ENCODE measurements at places on chromosomes 12 and 14.

DNA sequence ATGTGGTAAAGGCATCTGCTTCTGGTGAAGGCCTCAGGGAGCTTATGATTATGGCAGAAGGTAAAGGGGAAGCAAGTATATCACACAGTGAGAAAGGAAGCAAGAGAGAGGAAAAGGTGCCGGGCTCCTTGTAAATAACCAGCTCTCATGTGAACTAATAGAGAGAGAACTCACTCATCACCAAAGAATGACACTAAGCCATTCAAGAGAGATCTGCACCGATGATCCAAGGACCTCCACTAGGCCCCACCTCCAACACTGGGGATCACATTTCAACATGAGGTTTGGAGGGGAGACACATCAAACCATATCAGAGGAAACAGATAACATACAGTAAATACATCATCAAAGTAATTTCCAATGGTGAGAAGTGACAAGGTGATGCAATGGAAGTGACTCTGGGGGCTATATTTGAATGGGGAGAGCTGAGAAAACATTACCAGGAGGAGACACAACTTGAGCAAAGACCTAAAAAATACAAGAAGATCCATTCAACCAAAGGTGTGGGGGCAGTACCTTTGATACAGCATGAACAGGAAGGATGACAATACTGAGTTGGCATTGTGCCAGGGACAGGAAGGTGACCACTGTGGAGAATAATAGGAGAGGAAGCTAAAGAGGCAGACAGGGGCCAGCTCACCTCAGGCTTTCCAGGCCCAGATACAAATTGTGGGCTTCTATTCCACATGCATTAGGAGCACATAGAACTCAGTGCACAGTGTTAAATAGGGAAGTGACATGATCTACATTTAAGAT, 134.4 kb upstream of the GRIP1 start:
- DNase-seq = no peak

GRCh38 chr14:51630987-51631386, 20.7 kb upstream of the FRMD6 start:
- no peak for DNase-seq

- no peak for DNase-seq
These were observed 6.1 kb upstream of the TRAF3 start for GRCh38 chr14:102771144-102771543.

DNA sequence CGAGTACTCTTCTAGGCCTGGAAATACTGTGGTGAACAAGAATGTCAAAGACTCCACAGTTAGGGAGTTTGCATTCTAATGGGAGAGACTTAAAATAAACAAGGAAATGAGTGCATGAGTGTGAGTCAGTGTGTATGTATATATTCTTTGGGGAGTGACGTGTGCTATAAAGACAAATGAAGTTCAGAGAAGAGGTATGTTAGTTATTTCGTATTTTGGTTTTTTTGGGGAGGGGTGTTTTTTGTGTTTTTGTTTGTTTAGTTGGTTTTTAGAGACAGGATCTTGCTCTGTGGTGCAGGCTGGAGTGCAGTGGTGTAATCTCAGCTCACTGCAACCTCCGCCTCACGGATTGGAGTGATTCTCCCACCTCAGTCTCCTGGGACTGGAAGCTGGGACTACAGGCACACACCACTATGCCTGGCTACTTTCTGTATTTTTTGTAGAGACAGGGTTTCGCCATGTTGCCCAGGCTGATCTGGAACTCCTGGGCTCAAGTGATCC, 74.3 kb downstream of the SRGAP1 start:
- DNase-seq = no peak

DNA sequence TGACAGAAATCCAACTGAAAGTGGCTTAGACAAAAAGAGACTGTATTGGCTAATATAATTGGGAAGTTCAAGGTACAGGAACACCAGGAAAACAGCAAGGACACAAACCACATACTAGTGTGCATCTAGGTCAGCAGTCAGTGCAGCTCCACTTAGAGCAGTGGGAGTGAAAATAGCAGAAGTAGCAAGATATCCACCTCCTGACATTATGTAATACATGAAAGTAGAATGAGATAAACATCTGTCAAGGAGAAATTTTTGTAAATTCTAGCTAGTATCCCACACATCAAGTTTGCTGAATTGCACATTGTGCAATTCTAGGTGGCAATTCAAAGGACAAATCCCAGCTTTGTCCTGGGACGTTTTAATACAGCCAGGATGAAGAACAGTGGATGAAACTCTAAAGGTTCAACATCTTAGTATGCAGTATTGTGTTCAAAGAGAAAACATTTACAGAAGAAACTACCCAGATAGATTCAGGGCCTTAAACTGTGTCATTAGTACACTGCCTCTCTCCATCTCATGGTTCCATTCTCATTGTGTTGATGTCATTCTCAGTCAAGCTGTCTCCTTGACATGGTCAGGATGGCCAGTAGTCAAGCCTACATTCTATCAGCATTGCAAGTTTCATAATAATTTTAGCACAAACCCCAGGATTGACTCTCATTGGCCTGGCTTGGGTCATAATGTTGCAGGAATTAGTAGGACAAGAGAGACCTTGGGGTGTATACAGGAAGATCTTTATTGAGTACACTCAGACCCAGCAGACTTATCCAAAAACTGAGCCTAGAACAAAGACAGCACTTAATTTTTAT, 56.8 kb downstream of the SDR9C7 start:
- DNase-seq = no peak

DNA sequence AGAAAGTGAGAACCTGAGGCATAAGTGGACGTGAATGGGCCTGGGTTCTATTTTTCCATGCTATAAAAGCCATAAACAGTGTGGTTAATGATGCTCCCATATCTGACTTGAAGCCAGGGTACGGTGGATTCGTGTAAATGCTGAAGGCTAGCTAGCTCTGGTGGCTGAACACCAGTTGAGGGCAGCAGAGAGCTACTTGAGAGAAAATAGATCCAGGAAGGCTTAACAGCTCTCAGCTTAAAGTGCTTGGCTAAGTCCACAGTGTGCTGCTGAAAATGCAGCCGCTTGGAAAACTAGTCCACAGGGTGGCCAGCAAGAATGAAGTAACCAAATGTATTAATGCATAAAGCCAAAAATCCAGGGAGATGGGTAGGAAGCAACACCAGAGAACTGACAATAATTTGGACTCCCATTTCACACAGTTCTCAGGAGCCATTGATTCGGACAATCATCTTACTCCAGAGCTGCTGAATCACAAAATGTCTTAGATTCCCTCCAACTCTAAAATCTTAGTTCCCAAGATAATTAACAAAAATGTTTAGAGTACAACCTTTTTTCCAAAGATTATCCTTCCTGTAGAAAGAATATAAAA, 15.0 kb upstream of the FOXG1 start:
- no peak for DNase-seq

GRCh38 chr12:111401167-111401605, 4.5 kb upstream of the SH2B3 start:
- DNase-seq = no peak

DNA sequence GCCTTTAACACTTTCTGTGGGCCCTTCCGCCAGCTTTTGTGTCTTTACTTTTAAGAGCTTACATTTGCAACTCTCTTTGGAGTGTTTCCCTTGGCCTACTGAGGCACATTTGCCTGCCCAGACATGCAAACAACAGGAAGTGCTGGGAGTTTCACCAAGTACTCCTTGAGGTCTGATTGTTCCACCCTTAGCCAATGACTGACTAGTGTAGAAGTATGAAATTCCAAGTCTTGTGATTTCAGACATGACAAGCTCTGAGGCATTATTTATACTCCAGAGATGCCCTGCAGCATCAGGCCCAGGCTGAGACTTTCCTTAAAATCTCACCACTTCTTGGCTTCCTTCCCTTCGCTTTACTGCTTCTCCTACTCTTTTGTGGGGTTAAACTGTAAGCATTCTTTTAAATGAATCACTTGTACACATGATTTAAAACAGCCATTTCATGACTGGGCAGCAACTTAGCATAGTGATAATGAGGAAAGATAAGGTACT, 174.1 kb downstream of the SLC6A15 start:
- no peak for DNase-seq

All from CD4-positive, alpha-beta T cell treated with Interleukin-12 subunit alpha and Interleukin-12 subunit beta, for 1 hour (primary cell).